RPMI7951 (cell line): ENCODE measurements at places on chromosomes 1 and 21. TPM values are rescaled to one million over a fixed set of nuclear protein-coding genes. Genes with fewer than 3 reads are reported as not detected.

The AADACL3 gene
- total RNA-seq = not detected in 2 replicates

The EXOC8 gene
- 9.8 and 10.3 TPM in 2 replicates for total RNA-seq

The MAP10 gene
- 4.9 and 7.3 TPM in 2 replicates for total RNA-seq

The OPTC gene
- not detected in 2 replicates for total RNA-seq

The CD52 gene
- total RNA-seq = not detected in 2 replicates

The KDM1A gene
- 95.1 and 126 TPM in 2 replicates for total RNA-seq

The EFNA3 gene
- total RNA-seq = 0.48 and 0.68 TPM in 2 replicates

The INTS11 gene
- 62.6 and 75.4 TPM in 2 replicates for total RNA-seq

The TFF2 gene
- not detected in 2 replicates for total RNA-seq

The EPHB2 gene
- 1.4 and 2.3 TPM in 2 replicates for total RNA-seq

The FCRL4 gene
- total RNA-seq = not detected in 2 replicates

The SPRR1B gene
- total RNA-seq = not detected in 2 replicates

The CD1D gene
- total RNA-seq = 0.36 and 1.3 TPM in 2 replicates

The LENEP gene
- 1.7 TPM in 1 of 2 replicates, not detected in the other for total RNA-seq

The SHISA4 gene
- 22.3 and 30.4 TPM in 2 replicates for total RNA-seq
